ENCODE measurements at places on chromosomes 5 and 9. TPM values are rescaled to one million over a fixed set of nuclear protein-coding genes. Genes with fewer than 3 reads are reported as not detected.

GRCh38 chr9:125750627-125751011 lies 3.4 kb downstream of the PBX3 start:
- no peak for DNase-seq
- peak overlapping the region; percentile 39 for H3K27ac ChIP-seq
- no peaks in the 10 kb centered on the region for H3K27me3 ChIP-seq
- no peak overlapping the region for H3K4me3 ChIP-seq
- H3K4me1 ChIP-seq: no peaks in the 10 kb centered on the region

Gene IL5
- total RNA-seq: not detected

Gene XRCC4
- not detected for total RNA-seq

- H3K27ac ChIP-seq: peak overlapping the region; percentile 76
- no peaks in the 10 kb centered on the region for H3K27me3 ChIP-seq
- no peaks in the 10 kb centered on the region for H3K36me3 ChIP-seq
- DNase-seq: no peak
- H3K4me1 ChIP-seq: peaks cover 15% of the 10 kb centered on the region
Measured at GRCh38 chr9:2125906-2126305, 110.8 kb downstream of the SMARCA2 start.

DNA sequence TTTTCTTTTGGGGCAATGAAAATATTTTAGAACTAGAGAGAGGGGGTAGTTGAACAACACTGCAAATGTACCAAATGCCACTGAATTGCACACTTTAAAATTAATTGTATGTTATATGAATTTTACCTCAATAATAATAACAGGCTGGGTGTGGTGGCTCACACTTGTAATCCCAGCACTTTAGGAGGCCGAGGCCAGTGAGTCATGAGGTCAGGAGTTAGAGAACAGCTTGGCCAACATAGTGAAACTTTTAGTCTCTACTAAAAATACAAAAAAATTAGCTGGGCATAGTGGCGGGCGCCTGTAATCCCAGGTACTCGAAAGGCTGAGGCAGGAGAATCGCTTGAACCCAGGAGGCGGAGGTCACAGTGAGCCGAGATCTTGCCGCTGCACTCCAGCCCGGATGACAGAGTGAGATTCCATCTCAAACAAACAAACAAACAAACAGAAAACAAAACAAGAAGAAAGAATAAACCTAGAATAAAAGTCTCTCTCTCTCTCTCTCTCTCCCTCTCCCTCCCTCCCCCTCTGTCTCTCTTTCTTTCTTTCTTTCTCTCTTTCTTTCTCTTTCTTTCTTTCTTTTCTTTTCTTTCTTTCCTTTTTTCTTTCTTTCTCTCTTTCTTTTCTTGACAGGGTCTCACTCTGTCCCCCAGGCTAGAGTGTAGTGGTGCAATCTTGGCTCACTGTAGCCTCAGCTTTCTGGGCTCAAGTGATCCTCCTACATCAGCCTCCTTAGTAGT lies 91.1 kb downstream of the BASP1 start:
- no peak overlapping the region for H3K27ac ChIP-seq
- DNase-seq: no peak
- no peak overlapping the region for H3K4me3 ChIP-seq
- H3K27me3 ChIP-seq: no peaks in the 10 kb centered on the region

Gene MAMDC4
- total RNA-seq: 4.2 TPM

- no peak overlapping the region for H3K27ac ChIP-seq
- DNase-seq: peak; percentile 85
- no peaks in the 10 kb centered on the region for H3K36me3 ChIP-seq
- no peak overlapping the region for H3K4me3 ChIP-seq
- no peaks in the 10 kb centered on the region for H3K27me3 ChIP-seq
Measured at GRCh38 chr9:70013598-70014196, 30.0 kb upstream of the MAMDC2 start.

GRCh38 chr5:53161876-53162275 lies 52.3 kb upstream of the MOCS2 start:
- no peak overlapping the region for H3K4me3 ChIP-seq
- H3K27ac ChIP-seq: no peak overlapping the region
- H3K36me3 ChIP-seq: no peaks in the 10 kb centered on the region
- no peak for DNase-seq
- no peaks in the 10 kb centered on the region for H3K4me1 ChIP-seq

Gene CDH9
- not detected for total RNA-seq

DNA sequence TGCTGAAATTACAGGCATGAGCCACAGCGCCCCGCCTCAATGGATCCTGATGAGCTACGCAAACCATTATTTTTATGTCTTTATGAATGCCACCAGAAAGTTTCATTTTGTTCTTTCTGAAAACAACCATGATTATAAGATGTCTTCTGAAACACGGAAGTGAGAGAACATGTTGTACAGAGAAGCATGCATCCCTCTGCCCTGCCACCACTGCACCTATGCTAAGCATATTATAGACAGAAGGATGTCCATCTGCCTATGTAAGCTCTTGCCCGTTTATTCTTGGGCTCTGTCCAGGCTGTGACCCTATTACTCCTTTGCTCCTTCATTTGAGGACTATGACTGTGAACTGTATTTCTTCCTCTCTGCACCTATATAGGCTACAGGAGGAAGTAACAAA lies 74.3 kb downstream of the GRAMD2B start:
- DNase-seq: no peak
- no peak overlapping the region for H3K4me3 ChIP-seq
- H3K27me3 ChIP-seq: no peaks in the 10 kb centered on the region
- peak overlapping the region; percentile 28 for H3K27ac ChIP-seq
- peaks cover 5% of the 10 kb centered on the region for H3K4me1 ChIP-seq
- H3K36me3 ChIP-seq: no peaks in the 10 kb centered on the region

Gene NDFIP1
- 92.7 TPM for total RNA-seq

Gene TAF11L2
- total RNA-seq: not detected

- no peaks in the 10 kb centered on the region for H3K27me3 ChIP-seq
- DNase-seq: no peak
- H3K27ac ChIP-seq: no peak overlapping the region
- H3K36me3 ChIP-seq: no peaks in the 10 kb centered on the region
- no peaks in the 10 kb centered on the region for H3K4me1 ChIP-seq
Measured at GRCh38 chr5:169013846-169014245, 287.1 kb downstream of the SLIT3 start.

DNA sequence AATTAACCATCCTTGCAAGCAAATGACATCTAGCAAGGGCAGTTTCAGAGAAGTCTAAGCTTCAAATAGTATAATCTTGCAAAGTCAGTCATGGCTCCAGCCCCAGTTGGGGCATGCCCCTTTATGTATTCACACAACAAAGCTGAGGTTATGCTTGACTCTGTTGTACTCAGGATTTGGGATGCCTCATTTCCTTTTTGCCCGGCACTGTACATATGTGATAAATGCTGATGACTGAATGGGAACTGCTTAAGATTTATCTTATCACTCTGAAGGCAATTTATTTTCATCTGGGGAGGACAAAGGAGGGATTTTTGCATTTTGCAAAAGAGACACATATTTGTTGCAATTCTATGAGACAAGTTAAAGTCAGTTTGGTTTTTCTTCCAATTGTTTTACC lies 219.2 kb downstream of the TRPM3 start:
- H3K27me3 ChIP-seq: no peaks in the 10 kb centered on the region
- no peak overlapping the region for H3K27ac ChIP-seq
- DNase-seq: no peak

Gene ZDHHC11B
- 2.4 TPM for total RNA-seq

Gene FGF10
- 10.9 TPM for total RNA-seq

Gene TEK
- total RNA-seq: 30.2 TPM

GRCh38 chr9:35490155-35490909 lies 421 bp downstream of the RUSC2 start:
- H3K27ac ChIP-seq: peak overlapping the region; percentile 96
- H3K4me1 ChIP-seq: no peaks in the 10 kb centered on the region
- H3K4me3 ChIP-seq: peak overlapping the region; percentile 75
- H3K36me3 ChIP-seq: no peaks in the 10 kb centered on the region
- peak; percentile 62 for DNase-seq

- H3K27ac ChIP-seq: no peak overlapping the region
- no peaks in the 10 kb centered on the region for H3K36me3 ChIP-seq
Measured at GRCh38 chr9:120465685-120466407, 114.1 kb downstream of the CDK5RAP2 start.

DNA sequence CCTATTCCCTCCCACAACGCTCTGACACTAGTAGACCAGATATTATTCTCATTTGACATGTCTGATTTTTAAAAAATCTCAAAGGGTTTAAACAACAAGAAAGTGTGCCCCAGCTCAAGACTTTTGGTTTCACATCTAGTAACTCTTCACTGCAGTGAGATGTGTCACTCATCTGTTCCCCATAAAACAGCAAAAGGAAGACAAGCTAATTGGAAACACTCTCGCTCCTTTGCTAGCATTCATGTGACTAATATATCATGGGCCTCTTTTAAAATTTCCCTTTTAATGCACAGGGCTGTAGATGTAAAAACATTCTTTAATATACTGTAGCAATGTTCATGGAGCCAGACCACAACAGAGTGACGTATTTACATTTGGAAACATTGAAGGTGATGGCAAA lies 372.6 kb downstream of the ZNF608 start:
- no peak overlapping the region for H3K27ac ChIP-seq
- H3K4me3 ChIP-seq: no peak overlapping the region
- H3K27me3 ChIP-seq: no peaks in the 10 kb centered on the region
- H3K4me1 ChIP-seq: no peaks in the 10 kb centered on the region

Gene PHF24
- 0.85 TPM for total RNA-seq

- H3K4me3 ChIP-seq: no peak overlapping the region
- H3K4me1 ChIP-seq: no peaks in the 10 kb centered on the region
- no peak for DNase-seq
Measured at GRCh38 chr5:133252133-133252480, 200.3 kb downstream of the HSPA4 start.

- DNase-seq: peak; percentile 78
- H3K36me3 ChIP-seq: no peaks in the 10 kb centered on the region
- peaks cover 5% of the 10 kb centered on the region for H3K4me1 ChIP-seq
- no peak overlapping the region for H3K27ac ChIP-seq
Measured at GRCh38 chr5:134568761-134569695, 43.6 kb downstream of the JADE2 start.

Gene SHROOM1
- 5.0 TPM for total RNA-seq

GRCh38 chr5:117776977-117777376 lies 1202.4 kb upstream of the SEMA6A start:
- H3K4me1 ChIP-seq: no peaks in the 10 kb centered on the region
- H3K27ac ChIP-seq: no peak overlapping the region
- no peak for DNase-seq
- no peaks in the 10 kb centered on the region for H3K27me3 ChIP-seq
